ENCODE measurements at places on chromosomes 13 and 19.

DNA sequence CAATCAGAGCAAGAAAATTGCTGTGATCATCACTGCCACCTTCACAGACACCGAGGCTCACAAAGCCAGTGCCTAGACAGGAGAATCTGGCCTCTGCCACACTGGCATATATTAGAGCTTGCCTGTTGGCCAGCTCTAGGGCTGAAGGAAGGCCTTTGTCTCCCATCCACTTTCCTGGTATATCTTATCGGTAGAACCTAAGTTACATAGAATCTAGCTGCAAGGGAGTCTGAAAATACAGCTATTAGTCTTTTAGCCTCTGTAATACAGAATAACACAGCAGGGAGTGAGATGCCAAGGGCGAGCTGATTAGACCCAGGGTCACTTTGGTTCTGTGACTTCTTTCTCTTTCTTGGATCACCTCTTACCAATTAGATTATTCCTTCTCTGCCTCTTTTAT lies 154.9 kb upstream of the KL start:
- DNase-seq: no peak

- no peak for DNase-seq
These were observed 55.6 kb downstream of the UFM1 start for GRCh38 chr13:38405216-38405615.

DNA sequence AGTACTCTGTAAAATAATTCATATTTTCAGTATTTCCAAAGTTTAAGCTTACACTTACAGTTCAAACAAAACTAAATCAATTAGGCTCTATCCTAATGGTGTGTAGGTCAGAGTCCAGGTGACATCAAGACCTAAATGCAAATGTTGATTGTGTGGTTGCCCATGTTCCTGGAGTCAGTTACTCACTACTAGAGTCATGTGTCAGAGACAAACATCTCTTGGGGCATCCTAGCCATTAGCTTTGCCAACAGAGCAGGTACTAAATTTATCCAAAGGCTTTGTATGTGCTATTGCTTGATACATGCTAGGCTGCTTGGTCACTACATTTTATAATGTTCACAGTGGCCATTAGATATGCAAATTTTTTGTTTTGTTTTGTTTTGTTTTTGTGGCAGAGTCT lies 11.7 kb downstream of the SPRY2 start:
- DNase-seq: no peak

- no peak for DNase-seq
These were observed 693.1 kb upstream of the SLC10A2 start for GRCh38 chr13:103759361-103759760.

DNA sequence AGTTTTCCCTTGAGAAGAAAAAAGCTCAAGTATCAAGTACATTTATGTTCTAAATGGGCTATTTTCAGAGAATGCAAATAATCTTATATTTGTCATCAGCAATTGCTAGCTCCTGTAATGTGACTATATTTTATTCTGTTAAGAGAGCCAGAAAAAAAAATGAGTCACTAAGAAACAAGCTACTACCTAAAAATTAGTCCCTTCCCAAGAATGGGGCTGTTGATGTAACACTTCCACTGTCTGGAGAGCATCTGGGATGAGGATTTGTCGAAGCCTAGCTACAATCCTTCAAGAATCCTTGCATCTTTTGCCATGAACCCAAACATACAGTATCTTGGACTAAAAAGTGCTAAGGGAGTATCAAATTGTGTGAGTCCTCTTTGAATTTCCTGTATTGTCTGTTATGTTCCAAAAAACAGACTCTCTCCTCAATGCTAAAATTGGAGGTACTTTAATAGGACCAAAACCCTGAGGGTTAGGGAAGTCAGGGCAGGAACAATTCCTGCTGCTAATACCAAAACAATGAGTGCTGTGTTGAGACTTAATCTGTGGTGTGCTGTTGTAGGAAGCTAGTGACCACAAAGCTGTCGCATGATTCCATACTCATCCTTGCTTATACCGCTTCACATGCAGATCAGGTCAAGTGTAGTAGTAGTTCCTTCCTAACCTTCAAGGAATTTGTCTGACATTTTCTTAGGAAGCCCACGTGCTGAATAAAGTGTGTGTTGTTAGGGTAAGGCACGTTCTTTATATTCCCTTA lies 4.9 kb upstream of the ZC3H13 start:
- no peak for DNase-seq
